Inflammatory macrophage treated with lipopolysaccharide for 1 hour (primary cell): ENCODE measurements at places on chromosomes 16 and 17.

GRCh38 chr16:30472328-30472942 lies at the start of gene ITGAL:
ITGAL (plus strand) TSS chr16:30472742; CDS start chr16:30472838, 96 bp downstream.
- peak; percentile 96 for DNase-seq

DNA sequence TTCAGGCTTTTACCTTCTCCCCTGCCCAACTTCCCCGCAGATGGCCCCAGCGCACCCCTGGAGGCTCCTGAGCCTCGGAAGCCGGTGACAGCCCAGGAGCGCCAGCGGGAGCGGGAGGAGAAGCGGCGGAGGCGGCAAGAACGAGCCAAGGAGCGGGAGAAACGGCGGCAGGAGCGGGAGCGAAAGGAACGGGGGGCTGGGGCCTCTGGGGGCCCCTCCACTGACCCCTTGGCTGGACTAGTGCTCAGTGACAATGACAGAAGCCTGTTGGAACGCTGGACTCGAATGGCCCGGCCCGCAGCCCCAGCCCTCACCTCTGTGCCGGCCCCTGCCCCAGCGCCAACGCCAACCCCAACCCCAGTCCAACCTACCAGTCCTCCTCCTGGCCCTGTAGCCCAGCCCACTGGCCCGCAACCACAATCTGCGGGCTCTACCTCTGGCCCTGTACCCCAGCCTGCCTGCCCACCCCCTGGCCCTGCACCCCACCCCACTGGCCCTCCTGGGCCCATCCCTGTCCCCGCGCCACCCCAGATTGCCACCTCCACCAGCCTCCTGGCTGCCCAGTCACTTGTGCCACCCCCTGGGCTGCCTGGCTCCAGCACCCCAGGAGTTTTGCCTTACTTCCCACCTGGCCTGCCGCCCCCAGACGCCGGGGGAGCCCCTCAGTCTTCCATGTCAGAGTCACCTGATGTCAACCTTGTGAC lies 3.6 kb downstream of the MAPK7 start:
- DNase-seq, result no peak

- DNase-seq, result no peak
Observed at GRCh38 chr17:15479703-15480102, 12.3 kb upstream of the CDRT4 start.

DNA sequence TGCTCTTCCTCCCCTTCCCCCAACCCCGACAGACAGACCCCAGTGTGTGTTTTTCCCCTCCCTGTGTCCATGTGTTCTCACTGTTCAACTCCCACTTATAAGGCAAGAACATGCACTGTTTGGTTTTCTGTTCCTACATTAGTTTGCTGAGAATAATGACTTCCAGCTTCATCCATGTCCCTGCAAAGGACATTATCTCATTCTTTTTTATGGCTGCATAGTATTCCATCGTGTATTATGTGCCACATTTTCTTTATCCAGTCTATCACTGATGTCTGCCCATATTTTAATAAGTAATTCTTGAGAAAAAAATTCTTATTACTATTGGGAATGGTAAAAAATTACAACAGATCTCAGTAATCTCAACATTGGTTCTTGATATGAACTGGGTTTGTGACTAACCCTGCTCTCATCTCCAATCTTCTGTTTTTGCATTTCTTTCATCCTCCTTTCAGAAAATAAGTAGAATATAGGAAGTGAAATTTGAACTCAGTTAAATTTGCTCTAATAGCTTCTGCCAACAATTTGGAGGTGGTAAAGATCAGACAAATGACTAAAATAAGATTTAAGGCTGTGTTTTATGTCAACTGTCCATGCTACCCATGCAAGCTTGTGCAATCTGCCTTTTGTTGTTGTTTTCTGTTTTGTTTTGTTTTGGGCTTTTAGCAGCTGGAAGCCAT lies 11.1 kb downstream of the MARF1 start:
- no peak for DNase-seq

DNA sequence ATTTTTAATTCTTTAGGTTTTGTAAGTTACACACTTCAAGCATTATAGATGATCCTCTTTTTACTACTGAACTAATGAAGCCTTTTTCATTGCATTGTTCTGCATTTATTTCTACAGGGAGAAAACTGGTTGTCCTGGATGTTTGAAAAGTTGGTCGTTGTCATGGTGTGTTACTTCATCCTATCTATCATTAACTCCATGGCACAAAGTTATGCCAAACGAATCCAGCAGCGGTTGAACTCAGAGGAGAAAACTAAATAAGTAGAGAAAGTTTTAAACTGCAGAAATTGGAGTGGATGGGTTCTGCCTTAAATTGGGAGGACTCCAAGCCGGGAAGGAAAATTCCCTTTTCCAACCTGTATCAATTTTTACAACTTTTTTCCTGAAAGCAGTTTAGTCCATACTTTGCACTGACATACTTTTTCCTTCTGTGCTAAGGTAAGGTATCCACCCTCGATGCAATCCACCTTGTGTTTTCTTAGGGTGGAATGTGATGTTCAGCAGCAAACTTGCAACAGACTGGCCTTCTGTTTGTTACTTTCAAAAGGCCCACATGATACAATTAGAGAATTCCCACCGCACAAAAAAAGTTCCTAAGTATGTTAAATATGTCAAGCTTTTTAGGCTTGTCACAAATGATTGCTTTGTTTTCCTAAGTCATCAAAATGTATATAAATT lies 53.0 kb downstream of the TUBD1 start:
- DNase-seq, result peak; percentile 51

- DNase-seq, result peak; percentile 82
Observed at GRCh38 chr17:62827746-62828485, 19.8 kb upstream of the MARCHF10 start.

GRCh38 chr16:24771779-24772157 lies 42.3 kb downstream of the TNRC6A start:
- no peak for DNase-seq

DNA sequence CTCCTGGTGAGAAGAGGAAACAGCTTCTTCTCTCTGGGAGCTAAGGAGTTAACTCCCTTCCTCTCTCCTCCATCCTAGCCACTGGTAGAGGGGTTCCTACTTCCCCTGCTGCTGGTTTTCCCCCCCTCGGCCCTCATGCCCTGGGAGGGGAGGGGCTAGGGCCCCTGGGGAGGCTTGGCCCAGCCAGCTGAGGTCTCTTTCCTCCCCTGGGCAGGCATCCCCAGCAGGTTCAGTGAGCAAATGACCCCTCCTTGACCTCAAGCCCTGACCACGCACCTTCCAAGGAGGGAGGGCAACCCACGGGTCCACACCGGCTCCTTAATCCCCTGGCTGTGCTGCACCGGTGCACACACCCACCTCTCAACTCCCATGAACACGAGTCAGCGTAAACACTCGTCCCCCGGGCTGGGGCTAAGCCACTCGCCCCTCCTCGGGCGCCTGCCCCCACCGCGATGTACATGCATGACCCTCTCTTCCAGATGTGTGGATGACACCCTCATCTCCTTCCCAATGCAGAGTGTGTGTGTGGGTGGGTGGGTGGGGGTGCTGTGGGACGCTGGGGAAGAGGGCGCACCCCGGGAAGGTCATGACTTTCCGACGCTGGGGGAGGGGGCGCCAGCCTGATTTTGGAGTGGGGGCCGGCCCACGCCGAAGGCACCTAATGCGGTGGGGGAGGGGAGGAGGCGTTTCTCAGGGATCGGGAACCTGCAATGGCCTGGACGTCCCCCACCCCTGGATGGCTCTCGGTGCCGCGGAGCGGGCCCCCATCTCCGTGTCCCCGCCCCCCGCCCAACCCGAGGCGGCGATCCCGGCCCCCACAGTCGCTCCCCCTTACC lies 33.7 kb downstream of the SRCIN1 start:
- no peak for DNase-seq

DNA sequence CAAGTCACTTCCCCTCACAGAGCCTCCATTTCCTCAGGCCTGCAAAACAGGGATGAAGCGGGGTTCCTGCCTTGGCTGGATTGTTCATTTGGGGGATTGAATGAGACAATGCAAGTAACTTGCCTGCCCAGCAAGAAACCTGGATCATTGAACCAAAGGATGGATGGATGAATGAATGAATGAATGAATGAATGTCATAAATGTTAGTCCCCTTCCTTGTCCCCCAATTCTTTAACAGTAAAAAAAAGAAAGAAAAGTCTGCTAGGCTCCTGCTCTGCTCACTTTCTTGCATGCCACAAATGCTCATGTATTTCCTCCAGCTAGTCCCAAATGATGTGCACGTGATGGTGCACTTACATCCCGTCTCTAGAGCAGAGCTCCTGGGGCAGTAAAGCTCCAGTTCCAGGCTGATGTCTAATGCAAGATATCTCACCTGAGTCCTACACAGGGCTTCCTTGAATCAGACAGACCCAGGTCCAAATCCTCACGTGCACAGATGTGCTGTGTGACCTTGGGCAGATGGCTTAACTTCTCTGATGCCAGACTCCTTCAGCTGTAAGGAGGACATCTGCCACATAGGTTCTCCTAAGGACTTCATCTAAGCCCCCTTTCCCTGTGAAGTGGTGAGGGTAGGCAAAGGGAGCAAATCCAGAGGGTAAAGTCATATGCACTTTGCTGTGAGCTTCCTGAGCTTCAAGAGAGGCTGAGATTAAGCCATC lies 45.5 kb downstream of the C16orf82 start:
- DNase-seq, result no peak

DNA sequence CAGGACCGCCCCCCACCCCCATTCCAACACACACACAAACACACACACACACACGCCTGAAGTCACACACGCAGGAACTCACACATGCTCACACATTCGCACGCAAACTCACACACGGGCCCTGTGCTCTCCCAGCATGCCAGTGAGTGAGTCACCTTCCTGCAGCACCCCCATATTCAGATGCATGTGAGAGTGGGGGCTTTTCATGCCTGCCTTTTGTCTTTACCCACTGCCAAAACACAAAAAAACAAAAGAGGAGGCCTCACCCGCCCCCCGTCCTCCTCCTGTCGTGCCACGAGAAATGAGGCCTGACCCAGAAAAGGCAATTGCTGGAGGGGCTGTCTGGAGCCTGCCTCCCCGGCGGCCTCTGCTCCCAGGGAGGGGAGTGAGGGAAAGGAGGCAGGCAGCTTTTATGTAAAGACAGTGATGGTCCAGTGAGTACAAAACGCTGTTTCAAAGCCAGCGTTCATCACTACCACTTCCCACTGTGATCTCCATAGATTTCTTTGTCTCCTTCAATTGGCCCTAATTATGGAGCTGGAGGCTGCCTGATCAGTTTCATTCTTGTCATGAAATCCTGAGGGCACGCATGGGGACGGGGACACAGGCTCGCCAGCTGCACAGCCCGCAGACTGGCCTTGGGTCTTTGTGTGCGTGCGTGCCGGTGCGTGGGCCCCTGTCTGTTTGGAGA lies 29.5 kb upstream of the GSE1 start:
- no peak for DNase-seq

GRCh38 chr16:70576431-70577255 lies 53.0 kb downstream of the SF3B3 start:
- peak; percentile 84 for DNase-seq

GRCh38 chr17:35912339-35912912 lies 18.1 kb downstream of the RDM1 start:
- DNase-seq, result no peak

DNA sequence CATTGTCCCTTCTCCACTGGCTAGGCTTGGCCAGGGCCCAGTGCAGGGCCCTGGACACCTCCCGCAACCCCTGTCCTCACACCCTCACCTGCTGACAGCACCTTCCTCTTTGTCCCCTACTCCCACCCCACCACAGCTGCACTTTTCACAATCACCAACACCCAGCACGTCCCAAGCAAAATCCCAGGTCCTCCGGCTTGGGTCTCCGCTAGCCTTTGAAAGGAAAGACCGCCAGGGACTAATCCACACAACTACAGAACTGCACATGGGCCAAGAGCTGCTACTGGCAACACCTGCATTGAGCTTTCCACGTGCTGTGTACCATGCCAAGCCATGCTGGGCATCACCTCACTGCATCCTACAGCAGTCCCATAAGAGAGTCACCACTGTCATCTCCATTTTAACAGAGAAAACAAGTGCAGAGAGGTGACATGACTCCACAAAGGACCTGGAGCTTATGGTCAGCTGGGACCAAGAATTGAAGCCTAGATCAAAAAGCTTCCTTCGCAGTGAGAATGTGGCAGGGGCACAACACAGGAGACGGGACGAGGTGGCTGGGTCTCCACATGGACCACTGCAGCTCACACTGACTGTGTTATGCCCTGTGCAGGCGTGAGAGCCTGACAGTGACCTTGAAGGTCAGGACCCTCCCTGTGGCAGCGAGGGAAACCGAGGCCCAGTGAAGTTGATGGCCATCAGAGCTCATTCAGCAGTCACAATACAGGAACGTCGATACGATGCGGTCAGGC lies 22.5 kb downstream of the FBXO31 start:
- DNase-seq, result no peak

DNA sequence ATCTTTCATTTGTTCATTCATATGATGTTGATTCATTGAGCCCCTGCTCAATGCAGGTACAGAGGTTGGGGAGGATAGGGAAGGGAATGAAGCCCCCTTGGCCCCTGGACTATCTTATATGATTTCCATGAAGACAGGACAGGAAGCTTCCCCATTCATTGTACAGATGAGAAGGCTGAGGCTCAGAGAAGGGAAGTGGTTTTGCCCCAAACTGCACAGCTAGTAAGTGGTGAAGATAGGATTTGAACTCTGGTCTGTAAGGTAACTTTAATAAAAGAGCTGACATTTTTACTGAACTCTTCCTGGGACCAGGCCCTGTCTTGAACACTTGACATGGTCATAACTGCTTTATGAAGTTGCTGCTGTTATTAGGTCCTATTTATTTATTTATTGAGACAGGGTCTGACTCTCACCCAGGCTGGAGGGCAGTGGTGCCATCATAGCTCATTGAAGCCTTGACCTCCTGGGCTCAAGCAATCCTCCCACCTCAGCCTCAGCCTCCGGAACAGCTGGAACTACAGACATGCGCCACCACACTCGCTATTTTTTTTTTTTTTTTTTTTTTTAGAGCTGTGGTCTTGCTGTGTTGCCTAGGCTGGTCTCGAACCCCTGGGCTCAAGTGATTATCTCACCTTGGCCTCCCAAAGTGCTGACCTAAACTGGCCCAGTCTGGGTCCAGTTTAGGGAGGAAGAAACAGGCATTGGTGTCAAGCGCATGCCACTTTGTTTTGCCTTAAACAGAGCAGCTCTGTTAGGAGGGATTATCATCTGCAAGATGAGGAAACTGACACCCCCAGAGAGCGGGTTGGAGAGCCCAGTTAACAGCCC lies 5.0 kb downstream of the CTF1 start:
- no peak for DNase-seq

- DNase-seq, result no peak
Observed at GRCh38 chr17:33140413-33141099, 148.9 kb downstream of the SPACA3 start.

GRCh38 chr17:55543709-55544108 lies 32.5 kb upstream of the SMIM36 start:
- DNase-seq, result no peak

DNA sequence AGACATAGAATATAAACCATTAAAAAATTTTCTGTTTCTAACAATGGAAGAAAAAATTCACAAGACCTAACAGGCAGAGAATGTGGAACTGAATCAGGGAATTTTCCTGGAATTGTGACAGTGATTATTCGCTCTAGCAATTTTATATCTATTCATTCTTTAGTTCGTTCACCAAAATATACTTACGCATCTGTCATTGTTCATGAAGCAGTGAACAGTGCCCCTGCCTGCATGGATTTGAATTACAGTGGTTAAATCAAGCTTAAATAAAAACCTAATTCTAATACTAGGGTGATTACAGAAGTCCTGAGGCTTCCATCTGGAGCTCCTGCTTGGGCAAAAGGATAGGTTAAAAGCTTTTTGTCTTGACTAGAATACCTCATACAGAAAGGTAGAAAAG lies 48.6 kb downstream of the ABCA8 start:
- DNase-seq, result peak; percentile 9
